ENCODE measurements at places on chromosomes 12 and 14.

DNA sequence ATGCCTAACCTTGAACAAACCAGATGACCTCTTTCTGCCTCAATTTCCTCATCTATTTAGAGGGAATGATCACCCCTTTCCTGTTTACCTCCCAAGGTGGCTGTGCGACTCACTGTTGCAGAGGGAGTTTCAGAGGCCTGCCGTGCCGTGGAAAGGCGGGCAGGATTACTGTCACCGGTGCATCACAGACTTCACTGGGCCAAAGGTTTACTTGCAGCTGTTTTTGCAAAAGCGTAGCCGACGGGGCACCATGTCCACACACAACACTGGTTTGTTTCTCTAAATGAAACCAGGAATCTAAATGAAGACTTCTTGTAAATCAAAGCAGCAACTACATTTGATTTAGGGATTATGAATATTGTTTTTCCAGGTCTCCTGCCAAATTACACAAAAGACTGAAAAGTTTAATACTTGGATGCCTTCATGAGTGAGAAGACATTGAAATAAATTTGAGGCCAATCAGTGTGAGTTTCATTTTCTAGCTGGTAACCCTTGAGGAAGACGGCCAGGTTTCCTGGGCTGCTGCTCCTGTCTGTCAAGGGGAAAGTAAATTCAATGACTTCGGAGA lies 696.1 kb upstream of the TMEM132C start:
- no peak for DNase-seq

DNA sequence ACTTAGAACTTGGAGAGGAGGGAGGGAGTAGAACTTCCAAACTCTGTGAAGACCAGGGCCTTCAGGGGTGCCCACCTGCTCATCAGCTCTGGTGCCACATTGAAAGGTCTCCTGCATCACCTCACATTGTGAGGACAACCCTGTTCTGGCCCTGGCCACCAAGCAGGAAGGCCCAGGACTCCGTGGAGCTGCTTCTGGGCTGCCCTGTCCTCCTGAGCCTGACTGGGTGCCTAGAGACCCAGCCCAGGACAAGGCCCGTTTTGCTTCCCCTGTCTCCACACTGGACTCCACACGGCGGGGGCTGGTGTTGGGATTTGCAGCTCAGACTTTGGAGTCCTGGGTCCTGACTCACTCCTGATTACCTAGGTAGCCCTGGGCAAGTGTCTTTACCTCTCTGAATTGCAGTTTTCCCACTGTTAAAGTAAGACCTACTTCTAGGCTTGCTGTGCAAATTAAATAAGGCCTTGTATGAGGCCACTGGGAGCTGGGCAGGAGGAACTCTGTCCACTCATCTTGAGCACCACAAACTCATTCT lies 12.5 kb upstream of the KRT82 start:
- no peak for DNase-seq

DNA sequence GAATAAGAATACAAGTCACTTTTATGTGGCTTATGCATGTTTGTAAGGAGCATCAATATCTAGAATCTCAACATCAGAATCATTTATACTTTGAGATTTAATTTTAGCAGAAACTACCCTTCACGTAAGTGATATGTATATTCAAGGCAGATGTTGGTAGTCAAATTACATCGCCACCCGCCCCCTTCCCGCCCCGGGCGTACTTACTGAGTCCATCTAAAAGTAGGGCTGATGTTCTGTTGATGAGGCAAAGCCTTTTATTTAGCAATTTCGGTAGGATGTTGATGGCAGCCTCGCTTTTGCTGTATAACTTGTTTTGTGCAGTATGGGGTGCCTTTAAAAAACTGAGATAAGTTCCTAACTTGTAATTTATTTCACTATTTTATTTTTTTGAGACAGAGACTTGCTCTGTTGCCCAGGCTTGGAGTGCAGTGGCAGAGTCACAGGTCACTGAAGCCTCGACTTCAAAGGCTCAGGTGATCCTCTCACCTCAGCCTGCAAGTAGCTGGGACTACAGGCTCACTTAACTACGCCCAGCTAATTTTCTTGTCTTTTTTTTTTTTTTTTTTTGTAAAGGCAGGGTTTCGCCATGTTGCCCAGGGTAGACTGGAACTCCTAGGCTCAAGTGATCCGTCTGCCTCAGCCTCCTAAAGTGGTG lies 30.8 kb downstream of the KTN1 start:
- DNase-seq = no peak

GRCh38 chr14:100790502-100791347 lies 35.2 kb upstream of the MEG3 start:
- no peak for DNase-seq

DNA sequence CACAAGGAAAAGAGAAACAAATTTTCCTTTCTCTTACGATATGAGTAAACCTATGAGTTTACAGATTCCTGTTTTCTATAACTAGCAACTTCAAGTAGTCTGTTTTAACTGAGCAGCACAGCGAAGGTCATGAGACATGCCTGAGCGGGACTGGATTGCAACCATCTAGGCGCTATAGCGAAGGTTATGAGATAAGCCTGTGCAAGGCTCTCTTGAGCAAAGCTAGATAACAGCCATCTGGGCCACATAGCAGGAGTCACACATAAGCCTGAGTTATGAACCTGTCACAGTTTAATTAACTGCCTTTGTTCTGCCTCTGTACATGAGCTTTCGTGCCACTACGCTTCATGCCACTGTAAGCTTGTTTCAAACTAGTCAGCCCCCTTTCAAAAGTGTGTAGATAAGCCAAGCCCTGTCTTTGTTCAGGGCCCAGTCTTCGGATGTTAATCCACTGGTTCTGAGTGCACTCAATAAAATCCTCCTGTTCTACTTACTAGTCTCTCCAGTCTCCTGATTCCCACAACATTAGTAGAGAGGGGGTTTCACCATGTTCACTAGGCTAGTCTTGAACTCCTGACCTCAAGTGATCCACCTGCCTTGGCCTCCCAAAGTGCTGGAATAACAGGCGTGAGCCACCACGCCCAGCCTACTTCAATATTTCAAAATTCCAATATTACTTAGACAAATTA lies 47.1 kb downstream of the SEC23A start:
- DNase-seq = no peak

GRCh38 chr12:109130297-109131153 lies 14.1 kb downstream of the ACACB start:
- no peak for DNase-seq

DNA sequence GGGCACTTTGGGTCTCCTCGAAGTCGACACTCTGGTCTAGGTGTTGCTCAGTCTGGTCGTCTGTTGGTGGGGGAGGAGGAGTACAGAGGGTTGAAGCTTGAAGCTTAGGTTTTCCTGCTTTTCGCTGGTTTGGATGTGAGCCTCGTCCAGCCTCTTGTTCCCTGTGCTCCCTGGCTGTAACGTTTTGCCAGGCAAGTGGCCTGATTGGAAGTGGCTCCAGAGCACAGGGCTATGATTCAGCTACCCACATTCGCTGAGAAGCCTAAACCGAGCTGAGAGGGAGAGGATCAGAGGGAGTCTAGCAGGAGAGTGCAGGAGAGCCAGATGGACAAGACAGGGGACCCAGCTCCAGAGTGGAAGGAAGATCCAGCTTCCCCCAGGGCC lies 6.1 kb downstream of the HOXC10 start:
- no peak for DNase-seq

DNA sequence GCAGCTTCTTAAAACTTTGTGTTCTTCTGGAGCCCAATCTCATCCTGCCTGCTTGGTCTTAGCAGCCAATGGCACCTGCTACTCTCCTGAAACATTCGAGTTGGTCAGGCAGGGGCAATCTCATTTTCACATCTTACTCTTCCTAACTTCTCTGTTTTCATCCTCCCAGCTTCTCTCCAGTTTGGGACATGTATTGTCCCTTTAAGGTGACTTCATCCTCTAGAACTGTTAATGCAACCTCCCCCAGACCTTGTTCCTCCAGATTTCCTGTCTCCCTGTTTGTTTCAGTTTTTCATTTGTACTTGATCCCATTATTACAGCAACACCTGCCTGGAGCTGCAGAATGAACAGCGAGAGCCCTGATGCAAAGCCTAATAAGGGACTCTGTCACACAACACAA lies 31.3 kb downstream of the SERPINA11 start:
- DNase-seq = no peak

- no peak for DNase-seq
Measured at GRCh38 chr12:132040906-132041606, 91.3 kb downstream of the EP400 start.

DNA sequence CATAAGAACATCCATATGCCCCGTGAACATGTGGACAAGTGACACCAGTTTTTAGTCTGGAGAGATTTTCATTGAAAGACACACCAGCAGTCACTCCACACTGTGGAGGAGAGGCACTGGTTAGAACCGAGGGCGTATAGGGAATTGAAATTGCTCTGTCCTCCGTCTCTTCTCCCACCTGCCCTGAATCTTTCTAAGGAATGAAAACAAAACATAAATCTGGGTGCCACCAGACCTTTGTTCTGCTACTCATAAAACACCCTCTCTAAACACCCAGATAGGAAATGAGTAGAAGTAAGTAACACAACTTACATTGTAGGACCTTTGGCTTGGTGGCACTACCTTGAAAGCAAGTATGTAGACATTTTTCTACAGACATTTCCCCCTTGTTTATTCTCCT lies 37.1 kb upstream of the STON2 start:
- no peak for DNase-seq

DNA sequence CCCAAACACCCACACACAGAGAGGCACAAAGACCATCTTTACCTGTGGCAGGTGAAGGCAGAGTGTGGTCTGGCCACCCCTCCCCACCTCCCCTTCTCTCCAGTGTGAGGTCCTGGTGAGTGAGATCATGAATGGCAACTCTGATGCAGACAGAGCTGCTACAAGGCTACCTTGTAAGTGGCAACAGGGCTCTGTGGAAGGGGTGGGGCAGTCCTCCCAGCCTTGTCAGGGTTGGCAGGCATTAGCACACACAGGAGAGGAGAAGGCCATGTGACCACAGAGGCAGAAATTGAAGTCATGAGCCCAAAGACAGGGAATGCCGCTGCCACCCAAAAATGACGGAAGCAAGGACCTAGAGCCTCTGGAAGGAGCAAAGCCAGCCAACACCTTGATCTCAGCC lies 30.7 kb downstream of the VWF start:
- no peak for DNase-seq
